ENCODE measurements at places on chromosomes 7 and 10.
A peak's percentile ranks its signal among the peaks of the same experiment; 100 is the strongest.

GRCh38 chr10:113562069-113562468 is 9.2 kb downstream of the HABP2 start:
- DNase-seq, result no peak

DNA sequence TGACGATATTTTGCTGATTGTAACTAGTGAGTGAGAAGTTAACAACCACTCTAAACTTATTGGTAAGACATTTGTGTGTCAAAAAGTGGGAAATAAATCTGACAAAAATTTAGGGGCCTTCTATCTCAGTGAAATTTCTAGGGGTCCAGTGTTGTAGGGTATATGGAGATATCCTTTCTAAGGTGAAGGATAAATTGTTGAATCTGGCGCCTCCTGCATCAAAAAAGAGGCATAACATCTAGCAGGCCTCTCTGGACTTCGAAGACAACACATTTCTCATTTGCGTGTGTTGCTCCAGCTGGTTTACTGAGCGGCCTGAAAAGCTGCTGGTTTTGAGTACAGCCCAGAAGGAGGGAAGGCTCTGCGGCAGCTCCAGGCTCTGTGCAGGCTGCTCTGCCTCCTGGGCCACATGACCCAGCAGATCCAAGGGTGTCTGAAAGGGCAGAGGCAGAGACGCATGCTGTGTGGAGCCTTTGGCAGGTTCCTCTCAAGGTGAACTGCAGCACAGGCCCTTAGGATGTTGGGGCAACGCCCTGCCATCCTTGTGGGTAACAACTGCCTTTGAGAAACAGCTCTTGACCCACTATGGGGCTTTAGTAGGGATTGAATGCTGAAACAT is 72.4 kb downstream of the LMBR1 start:
- no peak for DNase-seq

DNA sequence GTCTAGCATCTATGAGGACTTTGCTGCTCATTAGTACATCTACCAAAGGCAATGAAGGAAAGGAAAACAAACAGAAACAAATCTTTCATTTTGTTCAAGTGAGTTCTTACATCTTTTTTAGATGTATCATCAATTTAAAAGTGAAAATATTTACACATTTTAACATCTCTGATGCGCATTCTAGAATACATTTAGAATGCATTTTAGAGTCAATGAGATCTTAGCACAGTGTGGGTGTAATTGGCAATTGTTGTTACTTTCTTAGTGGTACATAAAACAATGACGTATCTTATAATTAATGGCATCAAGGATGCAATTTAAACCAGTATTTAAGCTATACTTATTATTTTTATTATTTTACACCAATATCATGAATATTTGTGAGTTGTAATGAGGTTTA is 51.4 kb downstream of the TPK1 start:
- DNase-seq, result no peak

GRCh38 chr10:48446785-48447184 is 140.3 kb downstream of the MAPK8 start:
- DNase-seq, result no peak

GRCh38 chr10:57165671-57166070 is 804.6 kb upstream of the ZWINT start:
- DNase-seq, result no peak

- no peak for DNase-seq
Observed at GRCh38 chr7:35555934-35556333, 139.0 kb downstream of the HERPUD2 start.

- DNase-seq, result no peak
Observed at GRCh38 chr10:57952741-57953140, 315.0 kb downstream of the IPMK start.

DNA sequence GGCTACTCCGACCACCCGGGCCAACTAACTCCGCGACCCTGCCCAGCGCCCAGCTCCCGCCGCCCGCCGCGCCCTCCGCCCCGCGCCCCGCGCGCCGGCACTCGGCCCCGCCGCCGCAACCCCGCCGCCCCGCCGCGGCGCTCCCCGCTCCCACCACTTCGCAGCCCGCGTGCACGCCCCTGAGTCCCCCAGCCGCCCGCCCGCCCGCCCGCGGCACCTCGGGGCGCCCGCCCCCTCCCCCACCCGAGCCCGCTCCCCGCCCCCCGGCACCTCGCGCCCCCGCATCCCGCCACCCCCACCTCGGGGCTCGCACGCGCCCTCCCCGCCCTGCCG is 598 bp downstream of the JAZF1 start:
- no peak for DNase-seq

- DNase-seq, result no peak
Observed at GRCh38 chr10:34808801-34809745, 6.0 kb downstream of the PARD3 start.

GRCh38 chr10:73648975-73649829 is 6.6 kb downstream of the SYNPO2L start:
- DNase-seq, result no peak

GRCh38 chr7:146948703-146949102 is 832.1 kb downstream of the CNTNAP2 start:
- no peak for DNase-seq

DNA sequence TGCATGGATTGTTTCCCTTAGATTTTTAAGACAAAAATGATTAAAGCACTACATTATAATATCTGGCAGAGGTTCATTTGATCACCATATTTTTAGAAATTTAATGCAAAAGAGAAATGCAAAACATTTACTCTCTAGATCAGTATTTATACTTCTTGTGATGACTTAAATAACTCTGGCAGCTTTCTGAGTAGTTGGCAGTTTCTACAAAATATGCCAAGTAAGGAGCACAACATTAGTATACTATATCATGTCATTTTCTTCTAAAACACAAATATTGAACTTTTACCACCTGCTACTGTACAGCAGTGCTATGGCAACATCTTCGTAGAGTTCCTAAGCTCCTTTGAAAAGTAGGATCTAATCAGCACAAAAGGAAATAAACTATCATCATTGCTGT is 275.2 kb downstream of the PCDH15 start:
- DNase-seq, result no peak

DNA sequence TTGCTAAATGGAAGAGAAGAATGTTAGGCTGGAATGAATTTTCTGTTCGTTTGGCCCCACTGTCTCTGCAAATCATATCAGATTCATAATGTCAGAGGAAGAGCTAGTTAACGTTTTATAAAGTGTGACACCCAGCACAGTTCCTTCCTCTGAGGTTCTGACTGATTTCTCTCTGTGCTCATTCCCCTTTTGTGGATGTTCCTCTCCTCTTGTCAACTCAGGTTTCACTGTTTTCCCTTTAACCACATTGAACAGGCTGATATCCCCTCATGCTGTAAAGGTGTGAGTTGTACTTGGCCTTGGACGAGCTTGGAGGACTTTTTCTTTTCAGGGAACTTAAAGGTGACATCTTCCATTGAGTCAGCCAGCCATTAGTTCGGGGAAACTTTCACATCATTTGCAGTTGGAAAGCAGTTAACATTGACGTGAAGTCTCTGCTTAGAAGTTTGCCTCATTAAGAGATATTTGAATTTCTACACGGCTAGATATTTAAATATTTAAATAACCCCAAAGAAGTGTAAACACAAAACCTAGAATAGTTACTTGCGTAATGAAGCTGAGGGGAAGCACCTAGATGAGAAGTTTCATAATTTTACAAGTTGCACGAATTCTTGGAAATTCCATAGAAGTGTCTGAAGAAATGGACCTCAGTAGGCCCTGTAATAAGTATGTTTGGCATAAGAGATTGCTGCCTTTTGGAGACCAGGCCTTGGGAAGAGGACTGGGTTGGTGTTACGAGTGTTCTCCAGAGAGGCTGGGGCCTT is 101.5 kb upstream of the EGR2 start:
- DNase-seq, result no peak

GRCh38 chr7:117590191-117590590 is 110.4 kb downstream of the CFTR start:
- DNase-seq, result no peak

GRCh38 chr7:78558566-78558965 is 760.0 kb downstream of the PHTF2 start:
- no peak for DNase-seq

DNA sequence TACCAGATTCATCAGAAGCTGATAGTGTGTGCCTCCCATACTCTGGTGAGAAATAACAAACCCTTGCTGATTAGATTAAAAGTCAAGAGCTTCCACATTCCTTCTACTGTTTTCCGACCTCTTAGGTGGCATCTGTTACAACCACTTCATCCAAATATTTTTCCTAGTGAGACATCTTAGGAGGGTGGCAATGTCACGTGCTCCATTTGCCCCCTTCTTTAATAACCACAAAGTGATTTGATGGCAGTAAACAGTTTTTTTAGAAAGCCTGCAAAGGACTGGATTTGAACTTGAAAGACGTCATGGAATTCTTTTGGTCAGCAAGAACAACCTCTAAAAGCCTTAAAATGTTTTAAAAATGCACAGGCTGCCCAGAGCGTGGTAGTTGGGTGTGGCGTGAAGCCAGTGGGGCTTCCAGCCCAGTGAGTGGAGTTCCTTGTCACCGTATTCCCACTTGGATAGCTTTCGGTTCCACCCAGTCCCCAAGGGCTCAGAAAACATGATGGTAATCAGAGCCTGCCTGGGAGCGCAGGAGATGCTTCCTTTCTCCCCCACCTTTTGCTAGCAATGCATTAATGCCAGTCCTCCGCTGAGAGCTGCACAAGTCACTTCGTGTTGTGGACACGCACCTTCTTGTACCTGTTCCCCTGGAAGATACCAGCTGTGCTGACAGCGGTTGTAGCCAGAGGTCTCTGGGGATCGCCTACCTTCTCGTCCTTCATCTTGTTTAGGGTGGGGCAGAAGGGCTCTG is 256.4 kb downstream of the KIAA1217 start:
- DNase-seq, result no peak

DNA sequence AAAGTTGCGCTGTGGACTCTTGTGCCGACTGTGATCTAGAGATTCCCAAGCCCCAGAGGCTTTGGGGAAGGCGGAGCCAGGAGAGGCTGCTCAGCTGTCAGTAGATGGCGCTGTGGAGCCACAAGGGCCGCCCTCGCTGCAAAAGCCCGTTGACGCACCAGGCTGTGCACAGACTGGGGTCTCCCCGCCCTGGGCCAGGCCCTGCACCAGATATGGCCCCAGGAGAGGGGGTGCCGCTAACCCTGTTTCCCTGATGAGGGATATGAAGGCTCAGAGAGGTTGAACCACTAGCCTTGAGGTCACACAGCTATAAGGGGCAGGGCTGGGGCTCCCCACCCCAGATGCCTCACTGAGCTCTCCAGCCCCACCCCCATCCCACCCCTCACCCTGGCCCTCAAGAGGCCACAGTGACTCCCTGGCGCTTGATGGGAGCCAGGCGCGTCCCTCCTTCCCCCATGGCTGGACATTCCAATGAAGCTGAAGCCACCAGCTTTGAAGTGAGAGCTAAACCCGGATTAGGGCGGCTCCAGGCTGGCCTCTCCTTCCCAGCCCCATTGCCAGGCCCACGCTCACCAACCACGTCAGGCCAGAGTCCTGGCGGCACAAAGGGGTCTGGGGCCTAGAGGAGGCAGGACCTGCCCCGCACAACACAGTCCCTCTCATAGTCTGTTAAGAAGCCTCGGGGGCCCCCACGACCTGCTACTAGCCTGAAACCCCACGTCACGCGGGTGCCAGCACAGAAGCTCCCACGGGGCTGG is 26.4 kb downstream of the MYL10 start:
- DNase-seq, result peak; percentile 33

DNA sequence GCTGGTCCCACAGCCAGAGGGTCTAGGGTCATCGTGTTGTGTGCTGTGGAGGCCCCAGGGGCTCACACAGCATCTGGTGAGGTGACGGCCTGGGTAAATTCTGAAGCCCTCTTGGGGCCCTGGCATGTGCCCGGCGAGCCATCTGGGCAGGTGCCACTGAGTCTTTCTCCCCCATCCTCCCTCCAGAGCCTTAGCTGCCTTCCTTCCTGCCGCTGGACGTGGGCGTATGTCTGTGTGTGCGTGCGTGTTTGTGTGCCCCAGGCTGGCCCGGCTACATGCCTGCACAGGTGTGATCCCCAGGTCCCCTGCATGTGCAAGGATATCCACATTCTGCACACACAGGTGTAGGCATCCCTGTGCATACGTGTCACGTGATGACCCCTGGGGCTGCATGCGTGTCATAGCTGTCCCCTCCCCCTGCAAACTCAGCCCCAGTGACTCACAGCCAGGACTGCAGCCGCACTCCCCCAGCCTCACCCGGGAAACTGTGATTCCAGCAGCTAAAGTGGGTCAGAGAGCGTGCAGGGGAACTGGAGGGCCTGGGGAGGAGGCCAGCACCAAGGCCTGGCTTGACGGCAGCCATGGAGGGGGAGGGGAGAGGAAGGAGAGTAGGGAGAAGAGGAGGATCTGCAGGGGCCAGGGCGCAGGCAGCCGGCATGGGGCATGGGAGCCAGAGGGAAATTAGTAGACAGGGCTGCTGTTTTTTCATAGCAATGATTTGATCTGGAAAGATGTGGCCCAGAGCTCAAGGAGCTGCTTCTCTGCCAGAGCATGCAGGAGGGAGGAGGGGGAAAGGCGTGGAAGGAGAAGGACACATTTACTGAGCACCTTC is 46.4 kb downstream of the ELFN1 start:
- no peak for DNase-seq

GRCh38 chr10:124224331-124225028 is 131.1 kb upstream of the CHST15 start:
- DNase-seq, result no peak

- DNase-seq, result no peak
Observed at GRCh38 chr10:69506834-69507713, 55.8 kb downstream of the TSPAN15 start.

- DNase-seq, result no peak
Observed at GRCh38 chr10:60479305-60480020, 89.8 kb upstream of the ANK3 start.

DNA sequence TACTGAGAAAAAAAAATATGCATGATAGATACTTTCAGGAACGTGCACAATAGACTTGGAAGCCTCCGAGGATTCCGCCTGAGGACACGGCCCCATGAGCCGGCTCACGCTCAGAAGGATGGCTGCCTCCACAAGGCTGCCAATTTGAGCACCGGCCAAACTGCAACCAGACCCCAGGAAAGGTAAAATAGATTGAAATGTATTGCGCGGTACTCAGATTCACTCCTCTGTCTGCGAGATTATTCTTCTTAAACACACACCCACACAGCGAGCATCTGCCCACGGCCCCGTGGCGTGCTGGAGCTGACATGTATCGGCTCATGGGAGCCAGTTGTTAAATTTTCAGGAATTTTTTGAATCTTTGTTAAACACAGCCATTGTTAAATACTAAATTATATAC is 653.2 kb upstream of the MKI67 start:
- DNase-seq, result no peak

DNA sequence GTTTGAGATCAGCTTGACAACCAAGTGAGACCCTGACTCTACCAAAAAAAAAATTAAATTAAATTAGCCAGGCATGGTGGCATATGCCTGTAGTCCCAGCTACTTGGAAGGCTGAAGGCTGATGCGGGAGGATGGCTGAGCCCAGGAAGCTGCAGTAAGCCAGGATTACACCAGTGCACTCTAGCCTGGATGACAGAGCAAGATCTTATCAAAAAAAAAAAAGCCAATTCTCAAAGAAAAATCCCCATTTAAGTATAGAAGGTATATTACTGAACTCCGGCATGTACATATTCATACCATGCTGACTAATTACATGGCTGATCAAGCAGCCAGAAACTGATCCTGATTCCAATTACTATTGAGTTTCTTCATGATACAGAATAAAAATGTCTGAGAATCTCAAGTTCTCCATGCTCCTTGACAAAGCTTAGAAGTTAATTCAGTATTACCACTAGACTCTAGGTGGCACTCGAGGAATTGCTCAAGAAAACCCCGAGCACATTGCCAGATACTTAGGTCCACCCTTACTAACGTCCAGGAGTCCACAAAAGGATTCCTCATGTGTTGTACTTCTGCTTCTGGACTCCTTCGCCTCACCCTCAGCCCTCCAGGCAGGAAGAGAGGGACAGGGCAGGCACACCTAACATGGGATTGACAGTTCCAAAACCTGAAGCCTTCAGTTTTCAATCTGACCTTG is 148.9 kb downstream of the PARD3 start:
- no peak for DNase-seq

- DNase-seq, result no peak
Observed at GRCh38 chr7:25333296-25333928, 105.1 kb upstream of the NPVF start.

Measured in stimulated activated CD8-positive, alpha-beta memory T cell treated with anti-CD3 and anti-CD28 coated beads, Interleukin-7, amount 100 ng/mL, for 24 hours (primary cell).